ENCODE measurements at places on chromosomes 4 and X. TPM values are rescaled to one million over a fixed set of nuclear protein-coding genes. Genes with fewer than 3 reads are reported as not detected.

Gene SNCA
- total RNA-seq, result 0.90 TPM

Gene MAB21L2
- not detected for total RNA-seq

Gene VEGFD
- not detected for total RNA-seq

Gene BMPR1B
- total RNA-seq, result 0.09 TPM

Gene PLS3
- total RNA-seq, result 0.30 TPM

Gene HGFAC
- total RNA-seq, result 0.33 TPM

Gene F8A3
- not detected for total RNA-seq

Gene ZDHHC9
- total RNA-seq, result 4.8 TPM

Gene GAGE1
- 0.54 TPM for total RNA-seq

Gene CT45A3
- not detected for total RNA-seq

Gene PPP4R3C
- not detected for total RNA-seq

Gene NUP62CL
- total RNA-seq, result 0.26 TPM

Gene CLDN22
- total RNA-seq, result not detected

Gene GNRHR
- total RNA-seq, result not detected

Gene HTN3
- not detected for total RNA-seq

Gene PITX2
- total RNA-seq, result not detected

Gene AR
- total RNA-seq, result 0.40 TPM

Gene NLGN4X
- 0.25 TPM for total RNA-seq

Gene PIM2
- total RNA-seq, result 158 TPM

Gene FHL1
- 27.0 TPM for total RNA-seq

Gene ZGRF1
- total RNA-seq, result 11.1 TPM

Gene SLC34A2
- total RNA-seq, result 1.0 TPM

Gene MAGEE1
- total RNA-seq, result 9.8 TPM

Gene LDOC1
- 11.1 TPM for total RNA-seq

Gene REST
- total RNA-seq, result 72.1 TPM
